WTC11 (cell line): ENCODE measurements at places on chromosomes 3 and 15.

DNA sequence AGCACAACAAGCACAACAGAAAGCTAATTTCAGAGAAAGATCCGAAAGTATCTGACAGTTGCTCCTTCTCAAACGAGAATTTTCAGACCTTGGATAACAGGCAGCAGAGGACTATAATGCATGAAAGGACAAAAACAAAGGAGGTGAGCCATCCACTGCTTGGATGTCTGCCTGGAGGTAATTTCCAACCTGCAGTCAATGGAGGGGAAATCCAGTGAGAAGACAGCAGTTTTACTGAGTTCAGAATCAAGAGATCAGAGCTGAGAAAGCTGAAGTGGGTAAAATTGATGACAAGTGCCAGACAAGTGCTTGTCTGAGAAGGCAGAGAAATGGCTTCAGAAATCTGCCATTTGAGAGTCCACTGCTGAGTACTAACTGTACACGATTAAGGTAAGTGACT lies 22.1 kb downstream of the UBE3A start:
- peak overlapping the region; percentile 53 for H3K27ac ChIP-seq
- H3K4me3 ChIP-seq = no peak overlapping the region
- peaks cover 6% of the 10 kb centered on the region for H3K36me3 ChIP-seq
- peaks cover 61% of the 10 kb centered on the region for H3K4me1 ChIP-seq
- DNase-seq = no peak

DNA sequence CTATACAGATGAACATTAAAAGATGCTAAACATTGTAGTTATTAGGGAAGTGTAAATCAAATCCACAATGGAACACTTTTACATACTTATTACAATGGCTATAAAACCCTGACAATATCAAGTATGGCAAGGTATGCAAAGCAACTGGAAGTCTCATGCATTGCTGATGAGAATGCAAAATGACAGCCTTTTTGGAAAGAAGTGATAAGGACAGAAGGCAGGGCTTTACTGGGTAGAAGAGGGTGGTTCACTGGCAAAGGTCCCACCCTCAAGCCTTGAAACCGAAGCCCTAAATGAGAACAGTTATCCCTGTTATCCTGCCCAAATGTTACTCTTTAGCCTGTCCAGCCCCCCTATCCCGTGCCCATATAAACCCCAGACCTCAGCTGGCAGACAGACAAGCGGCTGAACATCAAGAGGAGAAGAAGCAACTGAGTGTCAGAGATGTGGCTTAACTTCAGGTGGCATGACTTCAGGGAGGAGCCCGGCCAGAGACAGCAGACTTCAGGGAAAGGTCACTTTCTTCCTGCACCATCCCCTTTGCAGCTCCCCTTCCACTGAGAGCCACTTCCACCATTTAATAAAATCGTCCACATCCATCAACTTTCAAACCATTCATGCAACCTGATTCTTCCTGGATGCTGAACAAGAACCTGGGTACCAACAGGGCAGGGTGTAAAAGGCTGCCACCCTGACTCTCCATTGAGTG lies 732 bp upstream of the GCSAM start:
- H3K4me1 ChIP-seq = peaks cover 57% of the 10 kb centered on the region
- H3K27me3 ChIP-seq = no peaks in the 10 kb centered on the region
- no peak overlapping the region for H3K4me3 ChIP-seq
- peaks cover 4% of the 10 kb centered on the region; the same call in 1 of the 2 replicates for H3K36me3 ChIP-seq

DNA sequence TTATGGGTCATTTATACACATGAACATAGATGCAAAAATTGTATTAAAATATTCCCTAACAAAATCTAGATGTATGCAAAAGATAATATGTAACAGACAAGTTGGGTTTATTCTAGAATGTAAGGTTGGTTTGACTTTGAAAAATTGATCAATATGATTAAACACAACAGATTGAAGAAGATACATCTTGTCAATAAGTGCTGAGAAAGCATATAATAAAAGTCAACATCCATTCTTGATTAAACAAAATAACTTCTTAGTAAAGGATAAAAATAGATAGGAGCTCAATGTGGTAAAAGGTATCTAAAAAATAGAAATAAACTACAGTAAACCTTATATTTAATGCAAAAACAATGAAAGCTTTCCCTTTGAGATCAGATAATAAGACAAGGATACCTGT lies 38.3 kb downstream of the CCDC39 start:
- H3K4me3 ChIP-seq = no peak overlapping the region
- H3K4me1 ChIP-seq = no peaks in the 10 kb centered on the region
- no peak overlapping the region for H3K27ac ChIP-seq

DNA sequence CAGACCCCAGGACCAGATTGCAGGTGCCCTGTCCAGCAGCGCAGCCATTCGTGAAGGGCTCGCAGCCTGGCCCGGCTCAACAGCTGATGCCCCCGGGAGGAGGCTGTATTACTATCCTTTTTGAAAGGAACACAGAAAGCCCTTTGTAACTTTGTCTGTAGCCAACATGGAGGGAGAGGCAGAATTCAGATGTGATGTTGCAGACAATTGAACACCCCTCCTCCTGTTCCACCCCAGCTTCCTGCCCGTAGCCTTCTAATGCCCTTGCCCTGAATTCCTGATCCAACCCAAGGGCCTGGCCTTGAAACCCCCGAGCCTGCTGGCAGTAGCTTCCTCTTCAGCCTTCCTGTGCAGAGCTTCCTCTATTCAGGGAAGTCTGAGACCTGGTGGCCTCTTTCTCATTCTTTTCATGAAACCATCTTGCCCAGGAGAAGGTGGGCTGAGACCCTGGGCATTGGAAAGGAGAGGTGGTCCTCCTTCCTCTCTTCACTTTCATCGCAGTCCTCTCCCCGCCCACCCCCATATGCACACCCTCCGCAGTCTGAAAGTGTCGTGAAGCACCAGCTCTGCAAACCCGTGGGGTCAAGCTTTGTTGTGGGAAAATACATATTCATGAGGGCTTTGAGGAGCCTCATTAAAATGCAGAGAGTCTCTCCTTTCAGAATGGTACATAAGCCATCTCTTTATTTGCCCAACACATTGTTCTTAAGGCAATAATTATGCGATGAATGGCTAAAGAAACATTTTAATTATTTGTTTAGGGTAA lies 109.2 kb downstream of the APBA2 start:
- no peaks in the 10 kb centered on the region for H3K36me3 ChIP-seq
- no peaks in the 10 kb centered on the region for H3K27me3 ChIP-seq
- H3K4me1 ChIP-seq = peaks cover 28% of the 10 kb centered on the region
- no peak overlapping the region for H3K27ac ChIP-seq

- no peak overlapping the region for H3K27ac ChIP-seq
- H3K4me3 ChIP-seq = peak overlapping the region; percentile 70
- H3K27me3 ChIP-seq = peaks cover 24% of the 10 kb centered on the region
- H3K36me3 ChIP-seq = no peaks in the 10 kb centered on the region
- DNase-seq = peak; percentile 53
These were observed 585 bp downstream of the SLCO3A1 start for GRCh38 chr15:91853948-91854638.
